H9 (cell line): ENCODE measurements at places on chromosomes 6 and 20. TPM values are rescaled to one million over a fixed set of nuclear protein-coding genes. Genes with fewer than 3 reads are reported as not detected.

UNC5CL gene
- total RNA-seq = 0.79 and 0.81 TPM in 2 replicates

DNA sequence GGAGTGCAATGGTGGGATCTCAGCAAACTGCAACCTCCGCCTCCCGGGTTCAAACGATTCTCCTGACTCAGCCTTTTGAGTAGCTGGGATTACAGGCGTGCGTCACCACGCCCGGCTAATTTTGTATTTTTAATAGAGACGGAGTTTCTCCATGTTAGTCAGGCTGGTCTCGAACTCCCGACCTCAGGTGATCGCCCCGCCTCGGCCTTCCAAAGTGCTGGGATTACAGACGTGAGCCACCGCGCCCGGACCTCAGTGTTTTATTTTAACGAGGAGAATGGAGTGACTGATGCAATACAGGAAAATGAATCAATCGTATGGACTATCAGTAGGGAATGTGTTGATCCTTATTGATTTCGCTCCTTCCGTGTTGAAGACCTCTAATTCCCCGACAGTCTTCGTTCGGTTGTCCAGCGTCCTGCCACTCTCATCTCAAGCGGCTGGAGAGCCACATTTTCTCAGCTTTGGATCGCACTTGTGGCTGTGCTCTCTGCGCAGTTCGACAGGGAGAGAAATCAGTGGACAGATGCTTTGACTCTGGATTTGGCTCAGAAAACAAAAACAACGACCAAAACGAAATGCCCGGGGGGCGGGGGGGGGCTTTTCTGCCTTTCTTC is 166.2 kb downstream of the TRIM27 start:
- no peak overlapping the region for H3K27ac ChIP-seq
- no peaks in the 10 kb centered on the region for H3K36me3 ChIP-seq
- no peaks in the 10 kb centered on the region for H3K4me1 ChIP-seq
- peak overlapping the region; percentile 85 for H3K4me3 ChIP-seq
- no peaks in the 10 kb centered on the region; the same call in 1 of the 2 replicates for H3K27me3 ChIP-seq

- no peaks in the 10 kb centered on the region for H3K27me3 ChIP-seq
- peaks cover 5% of the 10 kb centered on the region; the same call in 1 of the 2 replicates for H3K4me1 ChIP-seq
- no peak for DNase-seq
- no peak overlapping the region for H3K4me3 ChIP-seq
- H3K36me3 ChIP-seq = peaks cover 12% of the 10 kb centered on the region
- no peak overlapping the region for H3K27ac ChIP-seq
These were observed 171.5 kb downstream of the CARMIL1 start for GRCh38 chr6:25450469-25451198.

HLA-DRA gene
- 2.8 and 3.1 TPM in 2 replicates for total RNA-seq

DNA sequence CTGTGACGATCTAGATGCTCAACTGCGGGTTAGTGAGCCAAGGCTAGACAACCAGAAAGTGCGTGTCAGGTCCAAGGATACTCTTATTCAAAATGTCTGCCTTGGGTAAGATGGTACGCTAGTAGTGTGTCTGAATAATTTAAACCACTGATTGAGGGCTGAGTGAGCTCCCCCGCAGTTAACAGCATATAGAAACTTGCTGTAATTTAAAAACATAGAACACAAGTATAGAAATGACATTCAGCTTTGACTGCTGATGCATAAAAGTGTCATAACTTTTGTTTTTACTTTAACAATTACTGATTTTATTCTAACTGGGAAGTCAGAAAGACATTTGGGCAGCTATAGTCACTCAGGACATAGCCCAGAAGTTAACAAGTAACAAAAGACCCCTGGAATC is 45.6 kb upstream of the SLC22A1 start:
- H3K4me3 ChIP-seq = no peak overlapping the region
- H3K27ac ChIP-seq = no peak overlapping the region
- H3K27me3 ChIP-seq = no peaks in the 10 kb centered on the region
- peaks cover 81% of the 10 kb centered on the region for H3K36me3 ChIP-seq
- no peaks in the 10 kb centered on the region for H3K4me1 ChIP-seq

DNA sequence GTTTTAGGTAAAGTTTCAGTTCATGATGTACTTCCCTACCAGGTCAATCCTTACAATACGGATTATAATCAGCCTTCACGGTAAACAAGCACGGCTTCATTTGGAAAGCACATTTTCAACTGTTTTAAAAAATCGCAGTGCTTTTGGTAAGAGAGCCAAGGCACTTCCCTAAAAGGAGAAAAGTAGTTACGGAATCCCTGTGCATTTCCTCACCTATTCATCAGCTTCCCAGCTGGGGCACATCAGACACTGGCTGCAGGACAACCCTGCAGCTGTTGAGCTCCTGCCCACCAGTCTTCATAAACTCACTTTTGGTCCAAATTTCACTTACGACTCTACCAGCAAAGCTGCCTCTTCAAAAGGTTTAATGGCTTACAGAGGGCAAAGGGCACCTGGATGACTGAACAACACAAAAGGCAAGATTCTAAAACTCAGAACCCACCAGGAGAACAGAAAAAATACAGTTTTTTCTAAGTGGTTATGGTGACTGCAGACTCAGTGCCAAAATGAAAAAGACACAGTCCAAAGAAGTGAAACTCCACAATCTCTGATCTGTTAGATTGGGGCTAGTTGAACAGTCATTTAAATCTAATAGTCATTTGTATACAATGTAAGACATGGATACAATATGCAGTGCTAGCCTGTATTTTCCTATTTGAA is 7.5 kb downstream of the SNX5 start:
- peaks cover 6% of the 10 kb centered on the region; the same call in 1 of the 2 replicates for H3K4me1 ChIP-seq
- no peak for DNase-seq
- peak overlapping the region; percentile 1; the same call in 1 of the 2 replicates for H3K4me3 ChIP-seq
- H3K36me3 ChIP-seq = peaks cover 29% of the 10 kb centered on the region
- no peak overlapping the region for H3K27ac ChIP-seq

DNA sequence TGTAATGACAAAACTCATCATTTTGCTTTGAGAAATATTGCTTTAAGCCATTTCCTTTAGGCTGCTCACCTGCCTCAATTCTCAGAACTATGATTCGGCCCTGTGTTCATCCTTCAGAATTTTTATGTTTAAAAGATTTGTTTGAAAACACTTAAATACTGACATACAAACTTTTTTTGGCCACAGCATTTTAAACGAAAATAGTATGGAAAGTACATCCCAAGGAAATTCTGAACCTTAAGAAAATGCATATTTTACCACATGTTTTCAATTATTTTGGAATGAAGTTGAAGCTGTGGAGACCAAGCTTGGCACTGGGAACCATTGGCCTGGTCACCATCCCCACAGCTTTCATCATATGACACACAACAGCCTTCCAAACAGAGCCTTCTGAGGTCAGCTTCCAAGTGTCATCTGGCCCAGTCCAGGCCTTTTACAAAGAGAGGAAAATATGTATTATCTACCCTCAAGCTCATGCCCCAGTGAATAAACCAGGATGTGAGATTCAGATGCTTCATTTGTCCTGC is 83.3 kb downstream of the SOD2 start:
- H3K36me3 ChIP-seq = peaks cover 2% of the 10 kb centered on the region
- no peak overlapping the region for H3K27ac ChIP-seq
- no peaks in the 10 kb centered on the region for H3K27me3 ChIP-seq
- no peak for DNase-seq
- H3K4me3 ChIP-seq = no peak overlapping the region
- no peaks in the 10 kb centered on the region for H3K4me1 ChIP-seq

DPPA5 gene
- total RNA-seq = 1.2 TPM in 2 replicates

MDFI gene
- total RNA-seq = 40.9 and 45.0 TPM in 2 replicates

GRCh38 chr6:156809034-156809433 is 31.9 kb downstream of the ARID1B start:
- H3K36me3 ChIP-seq = peaks cover 3% of the 10 kb centered on the region; the same call in 1 of the 3 replicates
- H3K27ac ChIP-seq = no peak overlapping the region
- peaks cover 3% of the 10 kb centered on the region; the same call in 1 of the 2 replicates for H3K4me1 ChIP-seq
- DNase-seq = no peak

TFEB gene
- 1.2 and 2.4 TPM in 2 replicates for total RNA-seq

DNA sequence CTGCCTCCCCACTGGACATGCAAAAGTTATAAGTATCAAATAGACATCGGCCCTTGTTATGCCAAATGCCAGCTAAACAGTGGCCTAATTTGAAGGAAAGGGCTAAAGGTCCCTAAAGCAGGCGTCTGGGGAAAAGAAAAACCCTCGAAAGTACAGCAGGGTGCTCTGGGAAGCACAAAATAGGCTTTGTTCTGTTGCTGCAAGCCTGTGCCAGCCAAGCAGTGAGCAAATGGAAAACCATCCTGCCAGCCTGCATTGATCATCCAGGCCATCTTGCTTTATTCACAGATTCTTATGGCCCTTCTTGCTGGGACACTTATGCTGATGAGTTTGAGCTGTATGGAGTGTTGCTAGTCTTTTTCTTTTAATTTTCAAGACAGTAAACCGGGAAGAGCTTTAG is 62.2 kb upstream of the PLEKHG1 start:
- no peak for DNase-seq
- H3K4me3 ChIP-seq = no peak overlapping the region
- H3K27me3 ChIP-seq = no peaks in the 10 kb centered on the region
- H3K36me3 ChIP-seq = no peaks in the 10 kb centered on the region

DNA sequence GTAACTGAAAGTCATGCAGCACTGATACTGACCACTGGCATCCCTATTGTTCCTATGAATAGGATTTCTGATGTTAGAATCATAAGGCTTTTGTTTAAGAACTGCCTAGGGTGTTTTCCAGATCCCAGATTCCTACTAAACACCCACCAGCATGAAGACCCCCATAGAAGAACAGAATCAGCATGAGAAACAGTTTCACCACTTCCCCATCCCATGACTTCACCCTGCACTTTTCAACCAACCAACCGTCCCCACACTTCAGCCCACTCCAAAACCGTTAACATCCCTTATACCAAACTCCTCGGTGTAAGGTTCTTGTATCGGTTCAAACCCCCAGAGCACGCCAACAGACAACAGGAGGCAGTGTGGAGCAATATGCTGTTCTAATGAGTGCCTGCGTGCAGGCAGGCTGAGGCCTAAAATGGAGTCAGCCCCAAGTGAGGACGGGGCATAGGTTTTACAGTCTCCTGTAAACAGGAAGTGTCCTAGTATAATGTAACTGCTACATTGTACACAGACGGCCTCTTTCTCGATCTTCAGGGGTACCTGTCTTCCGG is 11.4 kb upstream of the SSTR4 start:
- no peaks in the 10 kb centered on the region for H3K27me3 ChIP-seq
- DNase-seq = peak; percentile 60
- H3K4me1 ChIP-seq = no peaks in the 10 kb centered on the region
- H3K36me3 ChIP-seq = no peaks in the 10 kb centered on the region

FNDC1 gene
- 0.24 TPM in 2 replicates for total RNA-seq

GRCh38 chr20:15913391-15914025 is 659.7 kb downstream of the KIF16B start:
- H3K4me3 ChIP-seq = no peak overlapping the region
- H3K27me3 ChIP-seq = no peaks in the 10 kb centered on the region
- no peak overlapping the region for H3K27ac ChIP-seq
- peaks cover 11% of the 10 kb centered on the region for H3K36me3 ChIP-seq

GRCh38 chr20:46272389-46273047 is 35.8 kb downstream of the CDH22 start:
- no peak for DNase-seq
- H3K27ac ChIP-seq = no peak overlapping the region
- H3K4me1 ChIP-seq = no peaks in the 10 kb centered on the region
- no peaks in the 10 kb centered on the region for H3K27me3 ChIP-seq

DNA sequence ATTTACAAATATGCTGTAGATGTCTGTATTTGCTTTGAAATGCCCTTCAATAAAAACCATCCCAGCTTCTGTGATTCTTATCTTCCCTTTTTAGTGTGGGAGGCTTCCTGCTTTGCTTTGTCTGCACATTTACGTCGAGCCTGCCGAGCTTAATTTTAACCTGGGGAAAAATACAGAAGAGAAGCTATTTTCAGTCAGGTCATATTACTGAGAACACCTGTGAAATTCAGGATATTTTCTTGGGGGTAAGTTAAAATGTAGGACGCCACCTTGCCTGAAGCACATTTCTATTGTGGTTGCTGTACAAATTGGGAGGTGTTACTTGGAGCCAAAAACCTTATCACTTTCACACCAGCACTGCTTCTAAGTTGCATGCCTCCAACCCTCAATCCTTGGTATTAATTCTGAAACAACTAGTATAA is 43.6 kb upstream of the FUCA2 start:
- no peak overlapping the region for H3K4me3 ChIP-seq
- no peaks in the 10 kb centered on the region for H3K4me1 ChIP-seq
- H3K27ac ChIP-seq = no peak overlapping the region
- H3K27me3 ChIP-seq = no peaks in the 10 kb centered on the region

TSHZ2 gene
- total RNA-seq = 0.07 TPM in 1 of 2 replicates, not detected in the other

GRCh38 chr6:77403424-77403823 is 59.9 kb downstream of the HTR1B start:
- H3K27me3 ChIP-seq = no peaks in the 10 kb centered on the region
- H3K36me3 ChIP-seq = no peaks in the 10 kb centered on the region
- no peak overlapping the region for H3K4me3 ChIP-seq
- no peaks in the 10 kb centered on the region; the same call in 1 of the 2 replicates for H3K4me1 ChIP-seq

BPIFB1 gene
- total RNA-seq = not detected in 2 replicates

LPA gene
- 0.13 and 0.15 TPM in 2 replicates for total RNA-seq

SPATA25 gene
- 1.8 and 2.4 TPM in 2 replicates for total RNA-seq

DNA sequence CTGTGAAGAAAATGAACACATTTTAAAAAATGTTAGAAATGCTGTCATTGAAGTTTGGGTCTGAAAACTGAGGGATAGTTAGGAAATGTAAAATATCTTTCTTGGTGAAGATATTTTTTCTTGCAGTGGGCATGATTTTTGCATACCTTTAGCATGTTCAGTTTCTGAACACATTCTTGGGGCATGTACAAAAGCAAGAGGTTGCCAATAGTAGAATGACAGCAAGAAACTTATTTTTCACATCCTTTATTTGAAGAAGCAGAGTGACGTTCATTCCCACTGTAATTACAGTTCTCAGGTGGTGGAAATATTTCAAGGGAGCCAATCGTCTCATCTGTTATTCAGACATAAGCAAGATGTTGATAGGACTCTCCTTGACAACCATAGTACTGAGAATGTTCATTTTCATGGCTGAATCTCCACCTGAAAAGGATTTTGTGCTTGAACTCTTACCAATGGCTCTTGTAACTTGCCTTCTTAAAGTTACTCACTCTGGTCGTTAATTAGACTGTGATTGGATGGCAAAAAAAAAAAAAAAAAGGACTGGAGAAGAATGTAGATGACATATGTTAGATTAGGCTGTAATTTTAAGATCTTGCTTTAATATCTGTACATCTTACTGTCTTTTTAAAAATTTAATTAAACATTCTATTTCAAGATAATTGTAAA is 74.4 kb downstream of the DOK5 start:
- H3K4me1 ChIP-seq = no peaks in the 10 kb centered on the region; the same call in 1 of the 2 replicates
- no peaks in the 10 kb centered on the region for H3K27me3 ChIP-seq
- H3K4me3 ChIP-seq = no peak overlapping the region
- no peak for DNase-seq
- no peak overlapping the region for H3K27ac ChIP-seq
